Activated T-helper 9 cell treated with anti-CD3 and anti-CD28 coated beads, Interleukin-2, amount 50 U/mL, for 16 hours (primary cell): ENCODE measurements at places on chromosomes 1 and 21.

- no peak for DNase-seq
Observed at GRCh38 chr1:85148524-85149250, 52.1 kb downstream of the SYDE2 start.

DNA sequence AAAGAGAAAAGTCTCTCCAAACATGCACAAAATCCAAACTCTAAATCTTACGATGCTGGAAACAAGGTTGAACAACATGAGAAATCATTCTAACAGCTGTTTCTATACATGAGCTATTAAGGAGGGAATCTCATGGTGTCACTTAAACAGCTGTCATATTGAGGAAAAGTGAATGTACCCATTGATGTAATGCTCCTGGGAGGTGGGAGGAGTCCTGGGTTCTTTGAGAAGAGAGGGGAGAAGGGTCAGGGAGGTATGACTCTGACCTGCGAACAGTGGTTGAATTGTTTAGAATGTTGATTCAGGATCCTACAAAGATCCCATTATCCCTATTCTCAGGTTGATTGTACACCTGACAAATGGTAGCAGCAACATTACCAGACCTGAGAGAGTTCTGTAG, 49.3 kb downstream of the ZC3H11B start:
- DNase-seq, result no peak

DNA sequence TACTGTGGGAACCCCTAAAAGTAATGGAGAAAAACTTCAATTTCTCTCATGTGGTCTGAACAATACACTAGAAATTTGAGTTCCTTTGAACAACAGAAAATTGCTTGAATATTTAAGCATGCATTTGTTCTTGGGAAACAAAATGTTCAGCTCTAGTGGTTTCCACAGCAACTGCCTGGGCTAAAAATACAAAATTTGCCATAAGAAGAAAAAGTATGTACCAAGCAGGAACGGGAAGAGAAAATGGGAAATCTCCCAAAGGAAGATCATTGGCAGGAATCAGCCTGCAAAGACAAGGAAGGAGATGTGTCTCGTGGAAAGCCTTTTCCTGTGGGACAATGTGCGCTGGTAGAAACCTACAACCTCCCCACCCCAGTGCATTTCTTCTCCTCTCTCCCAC, 119.0 kb upstream of the DPT start:
- DNase-seq, result no peak

- DNase-seq, result no peak
Observed at GRCh38 chr1:38028671-38029070, 16.1 kb downstream of the UTP11 start.

DNA sequence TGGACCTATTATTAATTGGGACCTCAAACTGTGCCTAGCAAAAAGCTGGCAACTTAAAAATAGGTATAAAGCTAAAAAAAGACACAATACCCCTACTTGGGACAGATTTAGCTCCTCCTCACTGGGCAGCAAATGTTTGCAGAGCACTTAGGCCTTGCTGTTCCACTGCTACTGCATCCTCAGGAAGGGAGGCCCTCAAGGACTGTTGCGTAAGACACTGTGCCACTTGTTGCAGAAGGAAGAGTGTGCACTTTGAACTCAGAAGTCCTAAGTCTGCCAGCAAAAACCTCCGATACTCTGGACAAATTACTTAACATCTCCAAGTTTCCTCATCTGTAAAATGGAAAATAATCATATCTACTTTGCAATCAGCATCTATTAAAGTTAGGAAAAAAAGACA, 322.9 kb downstream of the BARHL2 start:
- no peak for DNase-seq

DNA sequence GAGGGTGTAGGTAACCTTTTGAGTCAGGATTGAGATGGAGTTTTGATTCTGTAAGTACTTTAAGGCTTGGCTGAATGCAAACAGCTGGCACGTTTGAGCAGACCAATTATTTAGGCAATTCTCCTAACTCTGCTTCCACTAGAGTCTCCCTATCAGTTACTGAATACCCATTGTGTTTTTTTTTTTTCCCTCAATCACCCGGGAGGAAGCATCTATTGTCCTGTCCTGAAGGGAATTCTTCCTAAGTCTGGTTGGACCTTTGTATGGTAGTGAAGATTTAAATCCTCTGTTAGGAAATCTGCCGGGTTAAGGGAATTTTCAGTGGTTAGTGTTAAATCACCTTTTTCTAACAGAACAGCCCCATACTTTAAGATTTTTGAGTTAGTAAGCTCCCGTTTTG, 571.2 kb upstream of the USP24 start:
- DNase-seq, result no peak
